ENCODE measurements at places on chromosomes 7 and 10.

GRCh38 chr7:135971366-135971725 is 5.8 kb downstream of the MTPN start:
- DNase-seq, result no peak

GRCh38 chr10:71271662-71272055 is 47.4 kb upstream of the SLC29A3 start:
- no peak for DNase-seq

- no peak for DNase-seq
Measured at GRCh38 chr10:95562341-95562965, 1.3 kb upstream of the SORBS1 start.

DNA sequence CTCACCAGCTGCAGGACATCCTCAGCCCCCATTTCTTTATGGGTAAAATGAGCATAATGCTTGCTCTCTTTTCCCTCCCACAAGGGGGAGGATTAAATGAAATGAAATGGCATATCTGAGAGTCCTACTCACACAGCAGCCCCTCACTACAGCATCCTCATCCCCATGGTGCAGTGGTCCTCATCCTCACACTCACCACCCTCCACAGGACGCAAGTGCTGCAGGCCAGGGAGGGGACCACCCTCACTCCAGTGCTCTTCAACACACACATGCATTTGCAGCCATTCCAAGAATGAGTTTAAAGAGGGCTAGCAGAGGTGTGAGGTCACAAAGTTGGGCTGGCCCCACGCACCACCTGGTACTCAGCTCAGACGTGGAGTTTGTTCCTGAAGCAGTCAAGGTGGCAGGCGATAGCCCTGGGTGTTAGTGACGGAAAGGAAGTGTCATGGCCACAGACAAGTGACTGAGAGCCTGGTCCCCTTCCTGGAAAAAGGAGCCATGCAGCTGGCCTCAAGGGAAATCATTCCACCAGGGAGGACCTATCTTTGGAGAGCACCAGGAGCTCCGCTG is 234.0 kb downstream of the TNS3 start:
- no peak for DNase-seq

DNA sequence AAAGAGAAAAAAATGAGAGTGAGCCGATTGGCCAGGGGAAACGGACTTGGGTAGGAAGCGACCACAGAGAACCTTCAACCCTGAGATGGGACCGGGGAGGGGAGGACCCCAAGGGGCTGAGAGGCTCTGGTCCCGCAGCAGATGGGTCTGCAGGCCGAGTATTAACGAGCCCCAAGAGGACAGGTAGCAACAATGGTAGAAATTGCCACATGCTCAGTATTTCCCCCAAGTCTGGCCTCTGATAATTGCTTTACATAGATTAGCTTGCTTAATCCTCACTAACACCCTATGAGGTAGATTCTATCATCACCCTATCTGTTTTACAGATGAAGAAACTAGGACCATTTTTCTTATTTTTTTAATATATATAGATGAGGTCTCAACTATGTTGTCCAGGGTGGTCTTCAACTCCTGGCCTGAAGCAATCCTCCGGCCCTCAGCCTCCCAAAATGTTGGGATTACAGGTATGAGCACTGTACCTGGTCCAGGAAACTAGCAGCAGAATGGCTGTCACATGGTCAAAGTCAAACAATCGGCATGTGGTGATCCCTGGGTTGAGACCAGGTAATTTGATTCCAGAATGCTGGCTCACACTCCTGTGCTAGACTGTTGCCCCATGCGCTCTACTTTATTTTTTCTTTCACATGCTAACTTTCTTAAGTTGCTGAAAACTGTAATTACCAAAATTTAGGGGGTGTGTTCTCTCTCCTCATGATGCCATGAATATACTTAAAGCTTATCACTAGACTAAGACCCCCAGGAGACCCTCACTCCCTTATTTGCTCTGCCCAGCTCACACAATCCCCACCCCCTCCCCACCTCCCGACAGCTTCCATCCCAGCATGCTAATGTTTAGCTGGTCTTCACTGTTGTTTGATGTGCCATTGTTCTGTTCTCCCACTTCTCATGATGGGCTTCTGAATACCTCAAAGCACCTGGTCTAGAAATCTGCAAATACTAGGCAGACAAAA is 67.9 kb upstream of the AFAP1L2 start:
- no peak for DNase-seq

GRCh38 chr10:133308421-133309099 is at the start of the genes TUBGCP2 and ZNF511:
TSS of gene TUBGCP2 (minus strand) at chr10:133308872. CDS start at chr10:133302941, 5,931 bp downstream.
TSS of gene ZNF511 (plus strand) at chr10:133308914. CDS start at chr10:133308944, 30 bp downstream.
- DNase-seq, result peak; percentile 84

DNA sequence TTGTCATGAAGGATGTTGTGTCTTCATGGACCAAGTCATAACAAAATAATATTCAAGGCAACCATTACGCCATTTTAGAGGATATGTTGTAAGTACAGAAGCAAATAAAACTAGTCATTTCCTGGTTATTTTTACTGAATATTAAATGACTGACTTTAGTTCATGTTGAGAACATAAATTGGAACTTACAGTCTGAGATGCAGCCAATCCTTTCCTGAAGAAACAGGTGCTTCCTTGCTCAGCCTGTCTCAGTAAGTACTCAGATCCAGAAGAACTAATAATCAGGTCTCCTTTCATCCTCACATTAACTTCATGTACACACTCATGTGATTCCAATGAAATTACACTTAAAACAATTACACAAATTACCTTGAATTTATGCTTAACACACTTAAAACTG is 12.3 kb downstream of the SEMA3A start:
- DNase-seq, result no peak

- DNase-seq, result no peak
Measured at GRCh38 chr10:66833861-66834260, 92.0 kb upstream of the LRRTM3 start.
